ENCODE measurements at places on chromosomes 3 and 15.

DNA sequence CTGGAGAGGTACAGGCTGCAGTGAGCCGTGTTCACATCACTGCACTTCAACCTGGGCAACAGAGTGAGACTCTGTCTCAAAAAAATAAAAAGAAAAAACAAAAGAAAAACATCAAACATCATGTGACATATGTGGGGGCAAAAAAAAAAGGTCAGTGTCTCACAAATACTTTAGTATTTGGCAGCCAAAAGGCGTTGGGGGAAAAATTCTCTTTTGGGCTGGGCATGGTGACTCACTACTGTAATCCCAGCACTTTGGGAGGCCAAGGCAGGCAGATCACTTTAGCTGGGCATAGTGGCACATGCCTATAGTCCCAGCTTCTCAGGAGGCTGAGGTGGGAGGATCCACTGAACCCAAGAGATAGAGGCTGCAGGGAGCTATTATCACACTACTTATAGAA, 47.6 kb downstream of the TMCC1 start:
- no peak for DNase-seq

GRCh38 chr3:131007782-131008181, 18.8 kb downstream of the ASTE1 start:
- DNase-seq = no peak

DNA sequence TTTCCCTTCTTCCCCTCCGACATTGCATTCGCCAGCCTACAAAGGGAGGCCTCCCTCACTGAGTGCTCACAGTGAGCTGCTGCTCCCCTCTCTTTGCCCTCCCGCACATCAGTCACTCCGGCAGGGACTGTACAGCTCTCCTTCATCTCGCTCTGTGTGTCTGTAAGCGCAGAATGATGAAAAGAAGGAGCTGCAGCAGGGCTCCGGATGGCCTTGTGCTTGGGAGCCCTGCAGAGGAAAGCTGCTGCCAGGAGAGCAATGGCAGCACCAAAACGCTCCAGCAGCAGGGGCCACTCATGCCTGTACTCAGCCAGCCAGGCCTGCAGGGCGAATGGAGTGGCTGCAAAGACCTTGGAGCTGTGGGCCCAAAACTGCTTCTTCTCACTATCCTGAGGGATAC, 107.0 kb upstream of the NSMCE3 start:
- no peak for DNase-seq

DNA sequence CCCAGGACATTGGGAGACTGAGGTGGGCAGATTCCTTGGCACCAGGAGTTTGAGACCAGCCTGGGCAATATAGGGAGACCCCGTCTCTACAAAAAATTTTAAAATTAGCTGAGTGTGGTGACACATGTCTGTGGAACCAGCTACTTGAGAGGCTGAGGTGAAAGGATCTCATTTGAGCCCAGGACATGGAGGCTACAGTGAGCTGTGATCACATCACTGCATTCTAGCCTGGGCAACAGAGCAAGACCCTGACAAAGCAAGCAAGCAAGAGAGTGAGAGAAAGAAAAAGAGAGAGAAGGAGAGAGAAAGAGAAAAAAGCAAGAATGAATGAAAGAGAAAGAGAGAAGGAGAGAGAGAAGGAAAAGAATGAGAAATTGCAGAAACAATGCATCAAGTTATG, 52.1 kb upstream of the CSPG5 start:
- no peak for DNase-seq

DNA sequence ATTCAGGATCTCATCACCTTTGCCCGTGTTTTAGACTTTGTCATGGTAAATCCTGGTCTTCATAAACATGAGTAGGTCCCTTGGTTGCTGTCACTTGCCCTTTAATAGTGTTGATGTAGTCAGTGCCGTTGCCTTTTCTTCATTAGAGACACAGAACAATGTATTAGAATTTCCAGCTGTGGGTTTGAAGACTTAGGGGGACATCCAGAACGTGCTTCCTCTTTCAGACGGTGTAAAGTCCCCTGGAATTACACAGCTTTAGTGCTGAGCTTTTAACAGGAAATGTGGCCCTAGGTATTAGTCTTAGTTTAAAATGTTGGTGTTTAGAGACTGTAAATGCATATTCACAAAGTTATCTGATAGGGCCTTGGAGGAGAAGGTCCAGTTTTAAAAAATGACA, 8.8 kb upstream of the LRCH3 start:
- no peak for DNase-seq

DNA sequence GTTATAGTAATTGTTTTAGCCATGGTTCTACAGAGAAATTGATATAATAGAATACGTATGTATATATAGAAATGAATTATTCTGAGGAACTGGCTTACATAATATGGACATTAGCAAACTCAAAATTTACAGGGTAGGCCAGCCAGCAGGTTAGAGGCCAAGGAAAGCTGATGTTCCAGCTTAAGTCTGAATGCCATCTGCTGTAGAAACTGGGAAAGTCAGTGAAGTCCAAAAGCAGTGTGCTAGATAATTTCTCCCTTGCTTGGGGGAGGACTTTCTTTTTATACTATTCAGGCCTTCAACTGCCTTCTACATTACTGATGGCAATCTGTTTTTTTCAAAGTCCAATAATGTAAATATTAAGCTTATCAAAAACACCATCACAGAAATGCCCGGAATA, 1174.7 kb downstream of the ZPLD1 start:
- no peak for DNase-seq

DNA sequence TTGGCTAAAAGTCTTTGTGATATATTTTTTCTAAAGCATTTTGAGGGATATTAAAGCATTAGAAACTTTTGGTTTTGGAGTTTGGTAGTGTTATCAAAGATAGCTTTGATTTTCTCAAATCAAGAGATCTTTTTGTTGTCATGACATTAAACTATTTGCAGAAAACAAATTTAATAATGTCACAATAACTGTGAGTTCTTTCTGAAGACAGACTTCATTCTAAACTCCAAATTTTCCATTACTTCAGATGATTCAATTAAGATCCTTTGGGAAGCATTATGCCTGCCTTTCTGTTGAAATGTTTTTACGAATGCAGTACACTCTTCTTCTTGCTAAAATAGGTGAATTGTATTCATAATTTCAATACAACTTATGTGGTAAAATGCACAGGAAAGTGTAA, 145.4 kb downstream of the ALCAM start:
- DNase-seq = no peak
